Activated CD4-positive, alpha-beta T cell treated with anti-CD3 and anti-CD28 coated beads, Interleukin-2, amount 10 ng/mL, durations not matched to agents 24 days and 14 days (primary cell): ENCODE measurements at places on chromosomes 3 and 15. TPM values are rescaled to one million over a fixed set of nuclear protein-coding genes. Genes with fewer than 3 reads are reported as not detected.

GRCh38 chr3:41441139-41441538 is 241.8 kb downstream of the CTNNB1 start:
- H3K36me3 ChIP-seq: no peaks in the 10 kb centered on the region
- H3K27ac ChIP-seq: no peak overlapping the region
- H3K4me3 ChIP-seq: no peak overlapping the region
- DNase-seq: no peak
- H3K27me3 ChIP-seq: no peaks in the 10 kb centered on the region
- no peaks in the 10 kb centered on the region for H3K4me1 ChIP-seq

- no peaks in the 10 kb centered on the region for H3K4me1 ChIP-seq
- DNase-seq: no peak
- H3K27me3 ChIP-seq: no peaks in the 10 kb centered on the region
- H3K27ac ChIP-seq: no peak overlapping the region
- H3K4me3 ChIP-seq: no peak overlapping the region
These were observed 114.7 kb upstream of the ADAMTS9 start for GRCh38 chr3:64802460-64802859.

The TMF1 gene
- 35.9 and 39.0 TPM in 2 replicates for total RNA-seq

GRCh38 chr3:46642971-46643370 is 30.6 kb downstream of the FAM240A start:
- DNase-seq: no peak
- peaks cover 36% of the 10 kb centered on the region for H3K27me3 ChIP-seq
- no peak overlapping the region for H3K4me3 ChIP-seq
- no peaks in the 10 kb centered on the region for H3K36me3 ChIP-seq
- H3K27ac ChIP-seq: no peak overlapping the region

GRCh38 chr3:172089250-172089649 is 49.9 kb downstream of the FNDC3B start:
- H3K27ac ChIP-seq: no peak overlapping the region
- no peak overlapping the region for H3K4me3 ChIP-seq
- no peaks in the 10 kb centered on the region for H3K27me3 ChIP-seq
- H3K36me3 ChIP-seq: peaks cover 13% of the 10 kb centered on the region
- peaks cover 40% of the 10 kb centered on the region for H3K4me1 ChIP-seq
- DNase-seq: no peak

- H3K4me3 ChIP-seq: no peak overlapping the region
- no peak for DNase-seq
These were observed 81.4 kb downstream of the MBNL1 start for GRCh38 chr3:152350139-152350538.

GRCh38 chr3:23330568-23330967 is 127.4 kb downstream of the UBE2E2 start:
- no peaks in the 10 kb centered on the region for H3K27me3 ChIP-seq
- H3K4me1 ChIP-seq: peaks cover 2% of the 10 kb centered on the region
- no peak overlapping the region for H3K4me3 ChIP-seq
- no peaks in the 10 kb centered on the region for H3K36me3 ChIP-seq
- H3K27ac ChIP-seq: no peak overlapping the region
